Right ventricle myocardium superior (tissue), 1 donor: ENCODE measurements at places on chromosomes 7 and 10. TPM values are rescaled to one million over a fixed set of nuclear protein-coding genes. Genes with fewer than 3 reads are reported as not detected.

The EFCAB10 gene
- not detected for total RNA-seq

The CDC14C gene
- not detected for total RNA-seq

The CALHM1 gene
- total RNA-seq = not detected

The MINDY3 gene
- total RNA-seq = 16.7 TPM

The ITPRID1 gene
- total RNA-seq = not detected

The MMD2 gene
- total RNA-seq = not detected

The HOXA10 gene
- total RNA-seq = not detected

The CAMK2B gene
- total RNA-seq = 87.2 TPM

The RTKN2 gene
- total RNA-seq = not detected

The OR6V1 gene
- total RNA-seq = not detected

The NXPH1 gene
- not detected for total RNA-seq

The C10orf53 gene
- total RNA-seq = not detected

The PTPRN2 gene
- total RNA-seq = 1.2 TPM

The MPP7 gene
- total RNA-seq = 14.0 TPM

The SCART1 gene
- total RNA-seq = 0.51 TPM

The AOC1 gene
- total RNA-seq = not detected

The NAT16 gene
- total RNA-seq = not detected

The PNLIPRP1 gene
- total RNA-seq = not detected

The NEURL1 gene
- 0.05 TPM for total RNA-seq

The INSYN2A gene
- 0.05 TPM for total RNA-seq

The LRMDA gene
- total RNA-seq = 26.3 TPM

The PAX4 gene
- not detected for total RNA-seq

The FKBP6 gene
- not detected for total RNA-seq

The TTYH3 gene
- total RNA-seq = 12.6 TPM

The GPRIN2 gene
- total RNA-seq = not detected

The CDK14 gene
- total RNA-seq = 24.2 TPM

The STEAP1 gene
- total RNA-seq = 1.2 TPM

The SPDYE2 gene
- total RNA-seq = not detected

The ARHGAP22 gene
- total RNA-seq = 5.2 TPM

The HPS1 gene
- total RNA-seq = 25.6 TPM

The IDI2 gene
- total RNA-seq = 0.16 TPM

The PPP1R9A gene
- total RNA-seq = 22.6 TPM

The ASNS gene
- 4.5 TPM for total RNA-seq

The LIPF gene
- not detected for total RNA-seq

The CLDN4 gene
- 0.11 TPM for total RNA-seq

The ZCWPW1 gene
- 5.4 TPM for total RNA-seq

The EIF5AL1 gene
- total RNA-seq = 0.13 TPM

The INSIG1 gene
- total RNA-seq = 6.9 TPM

The MYPN gene
- total RNA-seq = 92.0 TPM

The VSTM2A gene
- total RNA-seq = not detected
